Anterior cingulate cortex (tissue), 58 donors: ENCODE measurements at places on chromosomes 13 and 19.

DNA sequence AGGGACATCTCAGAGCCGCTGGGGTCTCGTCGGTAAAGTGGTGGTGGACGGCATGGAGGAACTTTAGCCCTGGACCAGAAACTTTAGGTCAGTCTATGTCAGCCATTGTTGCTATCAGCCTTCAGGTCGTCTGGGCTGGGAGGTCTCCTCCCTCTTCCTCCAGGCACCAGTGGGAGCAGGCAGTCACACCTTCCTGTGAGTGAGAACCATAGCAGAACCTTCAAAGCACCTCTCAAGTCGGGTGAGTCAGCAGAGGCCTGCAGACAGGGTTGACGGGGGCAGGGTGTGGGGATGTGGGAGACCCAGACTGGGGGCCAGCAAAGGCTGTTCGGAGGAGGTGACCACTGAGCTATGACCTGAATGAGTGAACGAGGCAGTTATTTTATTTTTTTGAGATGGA, 15.4 kb upstream of the SBNO2 start:
- no peak for DNase-seq

DNA sequence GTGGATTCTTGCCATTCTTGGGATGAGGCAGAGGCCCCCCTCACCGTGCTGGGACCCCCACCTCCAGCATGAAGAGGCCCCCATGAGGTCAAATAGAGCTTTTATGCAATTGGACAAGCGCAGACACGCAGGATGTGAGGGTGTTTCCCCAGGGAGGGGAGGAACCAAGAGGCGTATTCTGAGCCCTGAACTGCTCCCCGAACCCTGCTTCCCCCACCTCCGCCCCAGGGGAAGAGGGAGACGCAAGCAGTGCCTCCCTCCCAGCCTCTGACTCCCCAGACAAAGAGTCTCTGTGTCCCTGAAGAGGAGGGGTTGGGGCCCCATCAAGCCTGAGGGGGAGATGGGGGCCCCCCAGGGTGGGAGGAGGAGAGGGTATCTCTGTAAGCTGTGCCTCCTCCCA, 1.3 kb upstream of the RDH8 start:
- no peak for DNase-seq

DNA sequence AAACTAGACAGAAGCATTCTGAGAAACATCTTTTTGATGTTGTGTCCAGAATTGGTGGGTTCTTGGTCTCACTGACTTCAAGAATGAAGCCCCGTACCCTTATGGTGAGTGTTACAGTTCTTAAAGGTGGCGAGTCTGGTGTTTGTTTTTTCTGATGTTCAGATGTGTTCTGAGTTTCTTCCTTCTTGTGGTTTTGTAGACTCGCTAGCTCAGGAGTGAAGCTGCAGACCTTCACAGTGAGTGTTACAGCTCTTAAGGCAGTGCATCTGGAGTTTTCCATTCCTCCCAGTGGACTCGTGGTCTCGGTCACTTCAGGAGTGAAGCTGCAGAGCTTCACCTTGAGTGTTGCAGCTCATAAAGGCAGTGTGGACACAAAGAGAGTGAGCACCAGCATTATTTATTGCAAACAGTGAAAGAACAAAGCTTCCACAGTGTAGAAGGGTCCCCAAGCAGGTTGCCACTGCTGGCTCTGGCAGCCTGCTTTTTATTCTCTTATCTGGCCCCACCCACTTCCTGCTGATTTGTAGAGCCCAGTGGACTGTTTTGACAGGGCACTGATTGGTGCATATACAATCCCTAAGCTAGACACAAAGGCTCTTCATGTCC, 1820.8 kb downstream of the UQCRFS1 start:
- DNase-seq, result no peak

- DNase-seq, result no peak
Observed at GRCh38 chr13:85693889-85694511, 105.2 kb downstream of the SLITRK6 start.

DNA sequence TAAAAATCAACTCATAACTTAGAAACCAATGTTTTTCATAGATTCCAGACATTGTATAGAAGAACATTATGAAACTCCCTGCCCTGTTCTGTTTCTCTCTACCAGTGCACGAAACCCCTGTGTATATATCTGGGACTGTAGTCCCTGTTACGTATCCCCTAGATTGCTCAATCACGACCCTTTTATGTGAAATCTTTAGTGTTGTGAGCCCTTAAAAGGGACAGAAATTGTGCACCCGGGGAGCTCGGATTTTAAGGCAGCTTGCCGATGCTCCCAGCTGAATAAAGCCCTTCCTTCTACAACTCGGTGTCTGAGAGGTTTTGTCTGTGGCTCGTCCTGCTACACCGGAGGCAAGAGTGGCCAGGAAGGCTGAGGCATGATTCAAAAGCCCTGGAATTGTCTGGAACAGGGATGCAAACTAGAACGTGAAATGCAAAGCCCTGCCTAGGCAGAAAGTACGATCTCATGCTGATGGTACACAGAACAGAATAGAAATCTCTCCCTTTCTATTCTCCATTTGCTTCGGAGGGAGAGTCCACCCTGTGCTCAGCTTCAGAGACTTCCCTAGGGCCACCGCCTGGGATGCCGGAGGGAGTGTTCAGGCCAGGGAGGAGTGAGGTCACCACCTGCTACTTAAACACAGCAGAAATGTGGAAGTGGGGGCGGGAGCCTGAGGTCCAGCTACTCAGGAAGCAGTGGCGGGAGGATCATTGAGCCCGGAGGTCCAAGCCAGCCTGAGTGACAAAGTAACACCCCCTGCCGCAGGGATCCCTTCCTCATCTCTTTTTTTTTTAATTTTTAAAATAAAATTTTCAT, 758 bp upstream of the ZNF888 start:
- peak; percentile 9 for DNase-seq

DNA sequence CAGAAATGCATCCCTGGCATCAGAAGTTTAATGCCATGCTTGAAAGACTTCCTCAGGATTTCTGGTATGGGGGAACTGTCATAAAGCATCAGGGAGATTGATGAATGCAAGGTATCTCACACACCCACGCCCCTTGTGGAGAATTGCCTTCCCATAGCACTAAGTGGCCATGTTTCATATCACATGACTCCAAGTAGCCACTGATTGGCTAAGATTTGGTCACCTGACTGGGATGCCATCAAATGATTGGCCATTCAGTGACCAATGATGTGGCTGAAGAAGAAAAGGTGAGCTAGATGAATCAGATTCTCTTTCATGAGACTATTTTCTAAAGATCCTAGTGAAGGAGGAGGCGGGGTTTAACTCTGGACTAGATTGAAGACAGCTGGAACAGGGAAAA, 7.3 kb downstream of the KLK8 start:
- DNase-seq, result no peak

DNA sequence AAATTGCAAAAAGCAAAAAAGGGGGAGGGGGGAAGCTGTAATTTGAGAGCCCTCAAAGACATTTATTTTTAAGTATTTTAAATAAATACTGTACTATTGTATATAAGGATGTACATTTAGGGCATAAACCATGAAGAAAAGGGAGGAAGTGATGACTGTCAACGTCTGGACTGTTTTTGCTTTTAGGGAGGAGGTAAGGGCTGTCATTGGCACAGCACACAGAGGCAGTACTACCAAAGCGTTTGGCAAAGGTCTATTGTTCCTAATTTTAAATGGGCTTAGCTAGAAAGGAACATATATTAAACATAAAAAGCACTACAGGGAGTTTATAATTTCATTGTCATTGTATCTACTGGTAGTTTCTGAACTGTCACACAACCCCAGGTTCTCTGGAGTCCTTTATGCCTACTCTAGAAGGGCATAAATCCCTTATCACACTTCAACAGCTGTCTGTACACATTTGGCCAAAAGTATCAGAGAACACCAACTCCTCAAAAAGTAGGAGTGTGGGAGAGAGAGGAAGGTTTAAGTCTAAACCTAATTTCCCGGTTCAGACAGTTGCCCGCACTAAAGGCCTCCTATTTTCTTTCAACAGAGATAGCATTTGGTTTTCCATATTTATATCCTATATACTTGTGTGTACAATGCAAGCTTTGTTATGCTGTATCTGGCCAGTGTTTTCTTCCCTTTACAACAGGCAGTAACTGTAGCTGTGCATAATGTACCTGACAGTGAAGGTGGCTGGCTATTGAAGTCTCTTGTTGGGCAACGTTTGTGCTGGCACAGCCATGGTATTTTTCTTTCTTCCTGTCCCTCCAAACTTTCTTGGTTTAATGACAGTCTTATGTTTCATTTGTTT, 406.2 kb downstream of the KLF5 start:
- DNase-seq, result no peak

GRCh38 chr13:76958841-76959432, 10.6 kb downstream of the ACOD1 start:
- no peak for DNase-seq

DNA sequence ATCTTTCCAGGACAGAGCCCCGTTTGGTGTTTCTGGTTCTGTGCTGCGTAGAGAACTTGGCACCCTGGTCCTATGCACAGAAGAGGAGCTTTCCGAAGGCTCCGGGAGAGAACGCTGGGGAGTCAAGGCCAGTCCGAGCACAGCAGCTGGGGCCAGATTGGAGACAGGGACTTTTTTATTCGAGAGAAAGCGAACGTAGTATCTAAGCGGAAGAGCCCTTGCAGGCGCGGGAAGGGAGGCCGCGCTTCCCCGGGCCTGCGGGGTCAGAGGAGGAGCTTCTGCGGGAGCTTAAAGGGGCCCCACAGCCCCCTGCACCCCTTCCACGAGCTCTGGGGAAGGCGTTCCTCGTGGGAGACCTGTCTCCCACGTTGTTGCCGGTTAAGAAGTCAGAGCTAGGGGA, 48.6 kb upstream of the ARHGEF7 start:
- no peak for DNase-seq

DNA sequence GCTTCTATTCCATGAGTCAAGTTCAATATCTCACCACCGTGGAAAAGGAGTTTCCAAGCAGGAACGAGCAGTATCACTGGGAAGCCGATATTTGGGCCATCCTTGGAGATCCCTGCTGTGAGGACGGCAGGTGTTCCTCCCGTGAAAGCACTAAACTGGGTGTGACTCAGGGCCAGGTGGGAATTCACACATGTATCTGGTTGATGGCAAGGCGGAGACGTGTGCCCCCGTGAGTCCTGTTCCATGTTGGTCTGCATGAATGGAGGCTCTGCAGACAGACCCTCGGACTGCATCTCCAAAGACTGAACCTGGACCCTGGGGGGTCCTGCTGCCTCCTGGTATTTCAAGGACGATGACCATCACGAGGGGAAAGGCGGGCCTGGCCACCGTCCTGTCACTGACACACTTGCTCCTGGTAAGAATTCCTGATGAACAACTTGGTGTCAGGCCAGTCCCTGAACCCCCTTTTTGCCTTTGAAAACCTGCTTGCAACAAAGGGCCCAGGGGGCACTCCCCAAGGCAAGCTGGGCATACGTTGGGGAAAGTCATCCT, 22.8 kb upstream of the GAS6 start:
- DNase-seq, result no peak

- peak; percentile 68 for DNase-seq
Observed at GRCh38 chr19:47230054-47230920, 712 bp downstream of the BBC3 start.

DNA sequence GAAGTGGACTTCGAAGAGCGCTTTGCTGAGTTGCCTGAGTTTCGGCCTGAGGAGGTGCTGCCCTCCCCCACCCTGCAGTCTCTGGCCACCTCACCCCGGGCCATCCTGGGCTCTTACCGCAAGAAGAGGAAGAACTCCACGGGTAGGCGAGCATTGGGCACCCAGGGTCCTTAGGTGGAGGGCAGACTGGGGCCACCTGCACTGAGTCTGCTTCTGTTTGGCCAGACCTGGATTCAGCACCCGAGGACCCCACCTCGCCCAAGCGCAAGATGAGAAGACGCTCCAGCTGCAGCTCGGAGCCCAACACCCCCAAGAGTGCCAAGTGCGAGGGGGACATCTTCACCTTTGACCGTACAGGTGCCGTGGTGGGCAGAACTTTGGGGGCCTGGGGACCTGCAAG, 8.0 kb upstream of the PRR19 start:
- DNase-seq, result no peak

GRCh38 chr13:40330950-40331349, 335.5 kb downstream of the FOXO1 start:
- no peak for DNase-seq
